ENCODE measurements at places on chromosomes 13 and 19.

GRCh38 chr13:28306325-28306724 is 168.0 kb downstream of the PAN3 start:
- no peak for DNase-seq

DNA sequence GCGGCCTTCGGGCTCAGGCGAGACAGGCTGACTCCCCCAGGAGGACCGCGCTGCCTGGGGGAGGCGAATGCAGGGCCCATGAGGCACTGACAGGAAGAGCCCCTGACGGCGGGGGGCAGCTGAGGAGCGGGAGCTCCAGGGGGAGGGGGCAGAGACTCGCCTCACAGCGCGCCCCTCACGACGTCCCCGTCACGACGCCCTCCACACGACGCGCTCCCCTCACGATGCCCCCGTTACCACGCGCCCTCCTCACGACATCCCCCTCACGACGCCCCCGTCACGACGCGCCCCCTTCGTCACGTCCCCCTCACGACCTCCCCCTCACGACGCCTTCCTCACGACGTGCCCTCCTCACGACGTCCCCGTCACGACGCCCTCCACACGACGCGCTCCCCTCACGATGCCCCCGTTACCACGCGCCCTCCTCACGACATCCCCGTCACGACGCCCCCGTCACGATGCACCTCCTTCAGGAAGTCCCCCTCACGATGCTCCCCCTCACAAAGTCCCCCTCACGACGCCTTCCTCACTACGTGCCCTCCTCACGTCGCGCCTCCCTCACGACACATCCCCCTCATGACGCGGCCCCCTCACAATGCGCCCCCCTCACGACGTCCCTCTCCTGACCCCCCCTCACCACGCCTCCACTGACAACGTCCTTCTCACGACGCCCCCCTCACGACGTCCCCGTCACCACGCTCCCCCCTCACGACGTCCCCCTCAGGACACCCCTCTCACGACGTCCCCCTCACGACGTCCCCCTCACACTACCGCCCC is 99.6 kb downstream of the ING1 start:
- DNase-seq, result no peak

GRCh38 chr19:15550929-15551292 is 42.6 kb downstream of the CYP4F22 start:
- DNase-seq, result no peak

GRCh38 chr13:44336934-44337333 is 36.7 kb upstream of the SERP2 start:
- DNase-seq, result no peak

GRCh38 chr13:112362021-112362420 is 14.1 kb upstream of the SPACA7 start:
- DNase-seq, result no peak

- no peak for DNase-seq
These were observed 63.5 kb upstream of the CSNK1A1L start for GRCh38 chr13:37168926-37169325.

- DNase-seq, result peak; percentile 97
These were observed at the start of gene SERTAD3 for GRCh38 chr19:40444000-40444824. TSS of gene SERTAD3 (minus strand) at chr19:40444335. CDS start at chr19:40442080, 2,255 bp downstream.

- DNase-seq, result no peak
These were observed 62.3 kb downstream of the ZIC5 start for GRCh38 chr13:99909097-99909835.

- DNase-seq, result no peak
These were observed 7.5 kb upstream of the OR10H5 start for GRCh38 chr19:15779756-15780476.

DNA sequence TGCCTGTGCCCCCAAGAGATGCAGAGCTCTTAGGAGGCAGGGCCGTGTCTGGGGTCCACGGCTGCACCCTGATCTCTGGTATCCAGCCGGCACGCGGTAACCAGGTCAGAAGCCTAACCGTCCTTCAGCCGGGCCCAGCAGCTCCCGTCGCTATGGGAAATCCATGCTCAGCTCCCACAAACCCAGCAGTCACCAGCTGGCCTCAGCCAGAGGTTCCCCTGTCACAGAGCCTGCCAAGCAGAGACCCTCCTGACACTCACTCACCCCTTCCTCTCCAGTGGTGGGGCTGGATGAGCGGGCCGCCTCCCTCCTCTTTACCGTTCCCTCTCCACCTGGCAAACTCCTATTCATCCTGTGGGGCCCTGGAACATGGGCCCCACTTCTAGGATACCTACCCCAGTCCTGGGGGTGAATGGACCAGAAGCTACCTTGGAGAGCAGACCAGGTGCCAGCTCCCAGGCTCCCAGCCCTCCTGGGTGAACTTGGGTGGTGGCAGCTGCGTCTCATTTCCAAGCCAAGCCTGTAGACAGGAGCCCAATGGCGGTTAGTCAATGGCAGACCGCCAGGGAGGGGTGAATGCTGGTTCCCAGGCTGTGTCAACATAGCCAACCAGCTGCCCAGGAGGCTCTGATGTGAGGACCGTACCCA is 21.4 kb upstream of the TCF3 start:
- DNase-seq, result no peak

GRCh38 chr19:14346279-14346678 is 35.0 kb upstream of the ADGRE5 start:
- DNase-seq, result no peak

DNA sequence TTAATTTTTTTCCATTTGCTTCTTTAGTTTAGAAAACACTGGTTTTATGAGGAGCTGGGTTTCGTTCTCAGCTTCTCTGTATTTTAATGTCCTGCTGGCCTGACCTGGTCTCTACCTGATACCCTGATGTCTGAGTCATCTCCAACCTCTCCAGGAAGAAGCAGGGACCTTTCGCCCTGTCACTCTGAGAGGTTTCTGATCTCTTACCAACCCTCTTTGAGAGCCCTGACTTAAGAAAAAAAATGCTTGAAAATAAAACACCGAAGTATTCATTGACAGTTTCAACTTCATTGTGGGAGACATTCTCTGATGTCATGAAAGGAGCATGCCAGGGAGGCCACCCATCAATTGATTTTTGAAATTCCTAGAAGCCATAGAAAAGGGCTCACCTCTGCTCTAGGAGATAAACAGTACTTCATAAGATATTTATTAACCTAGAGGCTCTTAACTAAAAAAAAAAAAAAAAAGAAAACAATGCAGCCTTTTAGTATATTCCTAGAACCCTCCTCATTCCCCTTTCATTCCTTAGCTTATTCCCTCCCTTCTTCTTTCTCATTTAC is 234.8 kb downstream of the ENOX1 start:
- DNase-seq, result no peak

- DNase-seq, result no peak
These were observed 70.1 kb downstream of the MLLT1 start for GRCh38 chr19:6209680-6210079.

DNA sequence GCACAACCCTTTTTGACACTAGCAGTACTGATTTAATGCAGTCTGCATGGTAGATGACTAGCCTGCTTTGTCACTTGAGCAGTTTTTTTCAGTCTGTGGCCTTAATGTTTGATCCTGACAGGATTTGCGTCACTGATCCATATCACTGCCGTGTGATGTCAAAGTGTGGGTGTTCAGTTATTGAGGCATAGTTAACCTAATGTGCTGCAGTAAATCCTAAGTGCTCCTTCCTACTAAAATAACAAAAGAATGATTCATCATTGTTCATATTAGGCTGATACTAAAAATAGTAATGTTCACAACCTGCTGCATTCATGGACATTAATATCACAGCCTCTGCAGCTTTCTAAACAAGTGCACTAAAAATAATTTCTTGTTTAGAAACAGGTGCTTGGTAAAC is 121.9 kb upstream of the MLNR start:
- no peak for DNase-seq

- DNase-seq, result no peak
These were observed 432.3 kb upstream of the TSHZ3 start for GRCh38 chr19:31781542-31781941.

- peak; percentile 86 for DNase-seq
These were observed 44.3 kb upstream of the CEACAM21 start for GRCh38 chr19:41531438-41532311.

GRCh38 chr19:40799558-40800338 is 757 bp downstream of the EGLN2 start:
- DNase-seq, result peak; percentile 33

GRCh38 chr19:33143897-33144405 is 12.0 kb downstream of the WDR88 start:
- peak; percentile 69 for DNase-seq

DNA sequence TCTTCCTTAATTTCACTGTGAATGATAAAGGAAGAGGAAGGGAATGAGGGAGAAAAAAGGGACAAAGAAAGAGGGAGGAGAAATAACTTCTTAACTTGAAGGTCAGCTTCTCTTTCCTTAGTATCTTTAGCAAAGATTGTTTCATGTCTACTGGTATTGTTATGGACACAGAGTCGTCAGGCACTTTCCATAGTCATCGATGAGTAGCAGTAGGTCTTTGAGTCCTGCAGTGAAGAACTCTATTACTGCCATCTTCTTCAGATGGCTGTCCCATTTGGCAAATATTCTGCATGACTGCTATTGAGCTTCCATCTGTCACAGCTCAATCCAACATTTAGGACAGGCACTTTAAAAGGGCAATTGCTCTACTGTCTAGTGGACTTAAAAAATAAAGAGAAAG is 2463.1 kb downstream of the PCDH9 start:
- no peak for DNase-seq

- DNase-seq, result no peak
These were observed 28.9 kb downstream of the ARL11 start for GRCh38 chr13:49657241-49657641.

- peak; percentile 84 for DNase-seq
These were observed 843 bp downstream of the ANO8 start for GRCh38 chr19:17333611-17334413.

- DNase-seq, result no peak
These were observed 219.1 kb downstream of the LMO7 start for GRCh38 chr13:75855216-75855615.

GRCh38 chr19:10763411-10763810 is 45.5 kb downstream of the DNM2 start:
- DNase-seq, result no peak

DNA sequence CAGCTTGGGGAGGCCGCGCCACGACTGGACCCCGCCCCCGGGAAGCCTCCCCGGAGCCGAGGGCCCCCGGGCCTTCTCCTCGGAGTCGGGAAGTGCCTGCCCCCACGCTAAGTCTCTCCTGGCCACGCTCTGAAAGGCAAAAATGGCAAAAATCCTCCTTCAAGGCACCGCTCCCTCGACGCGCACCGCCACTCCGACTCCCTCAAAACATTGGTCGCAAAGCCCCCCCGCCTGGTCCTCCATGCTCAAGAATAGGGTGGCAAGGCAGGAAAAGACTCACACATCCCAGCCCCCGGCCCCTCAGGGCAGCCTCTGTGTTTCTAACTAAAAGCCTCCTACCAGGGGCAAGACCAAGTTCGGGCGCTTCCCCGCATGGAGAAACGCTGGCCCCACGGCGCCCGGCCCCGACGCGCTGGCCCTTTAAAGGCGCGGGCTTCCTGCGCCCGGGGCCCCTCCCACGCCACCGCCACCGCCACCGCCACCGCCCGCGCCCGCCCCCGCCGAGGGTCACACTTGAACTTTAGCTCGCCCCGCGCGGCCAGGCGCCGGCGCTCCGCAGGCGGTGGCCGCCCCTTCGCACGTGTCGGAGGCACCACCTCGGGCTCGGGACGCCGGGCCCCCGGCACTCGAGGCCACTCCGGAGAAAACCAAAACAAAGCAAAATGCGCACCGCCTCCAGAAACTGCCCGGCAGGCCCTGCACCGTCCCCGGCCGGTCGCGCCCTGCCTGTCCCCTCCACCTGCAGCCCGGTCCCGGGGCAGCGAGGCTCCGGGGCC is 1.9 kb downstream of the FOXO1 start:
- peak; percentile 72 for DNase-seq

DNA sequence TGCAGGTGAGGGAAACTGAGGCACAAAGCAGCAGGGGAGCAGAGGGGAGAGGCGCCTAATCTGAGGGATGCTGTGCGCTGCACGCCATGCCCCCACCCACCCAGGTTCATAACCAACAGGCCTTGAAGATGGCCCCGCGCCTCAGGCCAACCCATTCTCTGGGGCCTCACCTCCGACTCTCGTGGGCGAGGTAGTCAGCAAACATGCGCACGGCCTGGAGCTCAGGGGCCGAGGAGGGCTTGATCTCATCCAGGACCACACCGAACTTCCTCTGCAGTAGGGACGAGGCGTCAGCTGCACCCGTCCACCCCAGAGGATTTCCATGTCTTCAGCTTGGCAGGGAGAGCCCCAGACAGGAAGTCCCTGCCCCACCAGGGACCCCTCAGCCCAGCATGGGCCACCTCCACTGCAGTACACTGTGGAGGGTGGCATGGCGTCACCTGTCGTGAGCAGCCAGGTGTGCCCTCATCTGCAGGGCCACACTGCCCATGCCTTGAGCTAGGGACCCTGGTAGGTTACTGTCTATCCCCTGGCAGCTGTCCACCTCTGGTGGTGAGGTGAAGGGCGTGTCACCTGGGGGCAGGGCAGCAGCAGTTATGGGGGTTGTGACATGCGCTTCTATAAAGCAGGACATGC is 8.3 kb downstream of the COPE start:
- no peak for DNase-seq

GRCh38 chr13:76414320-76414719 is 471.9 kb downstream of the KCTD12 start:
- no peak for DNase-seq

GRCh38 chr19:38452430-38453366 is 19.2 kb downstream of the RYR1 start:
- DNase-seq, result peak; percentile 12

DNA sequence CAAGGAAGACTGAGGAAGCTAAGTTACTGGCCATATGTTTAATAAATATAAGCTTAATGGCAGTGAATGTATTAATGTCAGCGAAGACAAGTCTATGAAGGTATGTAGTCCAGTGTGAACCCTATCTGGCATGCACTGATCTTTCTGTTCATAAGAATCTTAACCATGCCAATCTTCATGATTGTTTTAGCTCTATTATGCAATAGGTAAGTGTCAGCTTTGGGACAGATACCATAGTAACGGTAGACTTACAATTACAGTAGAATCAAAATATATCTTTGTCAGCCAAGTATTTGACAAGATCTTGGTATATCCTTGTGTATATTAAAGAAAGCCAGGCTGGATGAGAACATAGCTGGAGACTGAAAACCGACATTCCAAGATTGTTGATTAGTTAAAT is 428.5 kb downstream of the SPRY2 start:
- DNase-seq, result no peak

- no peak for DNase-seq
These were observed 130.5 kb downstream of the PAN3 start for GRCh38 chr13:28268800-28269223.

DNA sequence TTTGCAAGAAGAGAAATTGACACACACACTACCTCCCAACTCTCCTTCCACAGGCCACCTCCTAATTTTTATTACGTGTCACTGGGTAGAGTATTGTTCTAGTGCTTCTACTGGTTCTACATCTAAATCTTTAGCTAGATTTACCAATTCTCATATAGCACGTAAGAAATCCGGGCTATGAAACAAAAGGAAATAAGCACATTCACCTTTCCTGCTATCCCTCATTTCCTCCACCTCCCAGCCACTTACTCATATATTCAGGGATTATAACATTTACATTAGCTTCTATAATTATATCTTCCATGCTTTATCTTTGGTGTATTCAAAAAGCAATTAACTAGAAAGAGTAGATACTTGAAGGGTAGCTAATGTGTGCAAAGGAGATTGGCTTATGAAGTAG is 39.7 kb downstream of the USP12 start:
- DNase-seq, result no peak
